ENCODE measurements at places on chromosomes 2 and 18.

- no peak for DNase-seq
Measured at GRCh38 chr2:223047260-223047761, 4.7 kb upstream of the KCNE4 start.

DNA sequence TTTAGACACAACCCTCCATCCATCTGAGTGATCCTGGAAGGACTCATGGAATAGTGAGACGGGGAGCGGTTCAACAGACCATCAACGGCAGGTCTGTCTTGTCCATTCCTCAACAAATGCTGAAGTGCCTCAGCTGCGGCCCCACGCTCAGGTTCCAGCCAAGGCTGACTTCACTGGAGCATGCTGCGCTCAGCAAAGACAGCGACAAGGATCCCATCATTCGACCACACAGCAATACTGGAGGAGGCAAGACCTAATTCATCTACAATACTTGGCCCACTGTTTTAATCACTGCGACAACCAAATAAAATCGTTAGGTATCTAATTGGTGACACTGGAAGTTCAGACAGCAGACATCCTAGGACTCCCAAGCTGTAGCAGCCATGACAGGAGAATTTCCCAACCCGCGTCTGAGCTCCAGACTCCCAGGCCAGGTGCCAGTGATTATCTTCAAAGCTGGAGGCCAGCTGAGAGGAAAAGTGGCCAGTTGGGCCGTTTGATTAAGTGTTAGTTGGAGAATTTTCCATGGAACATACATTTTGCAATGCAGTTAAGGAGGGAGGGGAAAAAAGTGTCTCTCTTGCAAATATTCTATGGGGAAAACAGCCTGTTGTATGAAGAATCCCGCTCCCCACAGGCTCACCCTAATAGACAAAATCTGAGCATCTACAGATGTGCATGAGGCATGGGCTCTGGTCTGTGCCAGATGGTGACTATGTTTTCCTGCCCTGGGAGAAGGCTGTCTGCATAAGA is 92.5 kb upstream of the SLC35G4 start:
- no peak for DNase-seq

DNA sequence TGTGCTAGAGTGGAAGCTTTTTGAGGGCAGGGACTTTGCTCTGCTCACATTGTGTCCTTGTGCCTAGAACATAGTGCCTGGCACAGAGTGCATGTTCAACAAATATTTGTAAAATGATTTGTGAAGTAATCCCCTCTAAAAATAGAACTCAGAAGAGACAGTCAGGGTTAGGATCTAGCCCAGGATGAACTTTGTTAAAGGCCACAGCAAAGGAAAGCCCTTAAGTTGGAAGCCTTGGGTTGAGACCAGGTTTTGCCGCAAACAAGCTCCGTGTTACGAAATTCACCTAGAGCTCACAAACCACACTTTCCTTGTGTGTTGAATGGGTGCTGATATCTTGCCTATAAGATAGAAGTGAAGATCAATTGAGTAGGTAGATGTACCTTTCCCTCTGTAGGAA is 84.2 kb downstream of the SETBP1 start:
- no peak for DNase-seq

DNA sequence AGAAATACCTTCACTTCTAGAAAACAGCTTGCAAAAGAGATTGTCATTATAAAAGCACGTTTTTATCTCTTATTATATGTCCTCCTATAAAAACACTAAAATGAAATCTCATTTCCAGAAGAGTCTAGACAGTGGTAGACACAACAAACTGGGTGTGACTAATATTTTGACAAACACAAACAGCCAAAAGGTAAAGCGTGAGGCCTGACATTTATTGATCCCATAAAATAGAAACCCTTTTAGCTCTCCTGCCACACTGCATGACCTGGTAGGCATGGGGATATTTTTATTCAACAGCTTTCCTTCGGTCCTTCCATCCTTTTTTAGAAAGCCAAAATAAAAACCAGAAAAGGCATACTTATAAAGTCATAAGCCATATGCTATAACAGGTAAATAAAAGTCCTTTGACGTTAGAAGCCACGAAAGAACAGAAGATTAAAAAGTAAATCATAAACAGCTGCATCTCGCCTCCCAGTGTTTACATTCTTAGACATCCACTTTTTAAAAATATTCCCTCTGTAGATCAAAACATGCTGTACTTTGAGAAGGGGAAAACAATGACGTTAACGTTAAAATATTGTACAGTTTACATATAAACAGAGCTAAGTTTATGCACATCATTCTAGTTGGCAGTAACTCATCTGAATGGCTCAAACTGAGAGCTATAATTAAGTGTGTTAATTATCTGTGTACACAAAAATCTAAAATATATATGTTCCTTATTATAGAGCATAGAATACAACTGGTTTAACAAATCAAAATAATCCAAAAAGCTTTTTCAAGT is 44.6 kb downstream of the IRS1 start:
- no peak for DNase-seq

DNA sequence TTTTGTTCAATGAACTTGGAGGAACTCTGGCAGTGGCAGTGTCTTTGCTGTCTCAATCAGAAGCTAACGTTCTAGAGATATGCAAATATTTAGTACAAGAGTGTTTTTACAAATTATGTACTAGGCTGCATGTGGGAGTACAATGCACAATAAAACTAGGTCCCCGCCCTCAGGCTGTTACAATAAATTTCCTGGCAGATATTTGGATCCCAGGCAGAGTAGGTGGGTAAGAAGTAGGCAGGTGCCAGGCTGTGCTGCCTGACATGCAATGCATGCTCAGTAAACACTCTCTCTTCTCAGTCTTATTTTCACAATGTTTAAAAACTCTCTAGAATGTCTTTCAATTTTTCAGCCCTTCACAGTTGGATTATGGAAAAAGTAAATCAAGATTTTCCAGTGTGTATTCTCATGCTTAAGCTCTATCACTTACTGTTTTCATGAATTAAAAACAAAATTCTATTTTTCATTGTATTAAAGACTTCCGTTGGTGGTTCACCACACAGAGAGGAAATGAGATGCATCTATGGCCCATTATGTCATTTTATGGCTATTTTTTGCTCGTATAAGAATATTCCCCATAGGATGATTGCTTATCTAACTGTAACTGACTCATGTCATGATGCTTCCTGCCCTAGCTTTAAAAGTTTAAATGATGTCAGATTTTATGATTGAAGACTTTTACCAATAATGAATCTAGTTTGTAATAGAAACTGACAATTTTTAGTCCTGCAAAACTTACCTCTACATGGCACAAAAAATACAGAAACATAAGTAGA is 346.1 kb downstream of the RND3 start:
- no peak for DNase-seq

- no peak for DNase-seq
Measured at GRCh38 chr2:138333121-138333520, 168.4 kb upstream of the SPOPL start.

GRCh38 chr2:174341995-174342685 is 7.4 kb downstream of the SP9 start:
- DNase-seq: no peak

GRCh38 chr2:69977906-69978482 is 16.6 kb upstream of the ASPRV1 start:
- DNase-seq: no peak

DNA sequence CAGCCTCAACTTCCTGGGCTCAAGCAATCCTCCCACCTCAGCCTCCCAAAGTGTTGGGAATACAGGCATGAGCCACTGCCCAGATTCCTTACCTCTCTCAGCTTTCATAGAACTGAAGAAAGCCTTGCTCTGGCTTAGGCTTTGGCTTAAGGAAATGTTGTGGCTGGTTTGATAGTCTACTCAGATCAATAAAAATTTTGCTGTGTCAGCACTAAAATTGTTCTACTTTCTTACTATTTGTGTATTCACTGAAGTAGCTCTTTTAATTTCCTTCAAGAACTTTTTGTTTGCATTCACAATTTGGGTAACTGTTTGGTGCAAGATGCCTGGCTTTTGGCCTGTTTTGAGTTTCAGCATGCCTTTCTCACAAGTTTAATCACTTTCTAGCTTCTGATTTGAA is 634.0 kb upstream of the FSHR start:
- no peak for DNase-seq

- no peak for DNase-seq
Measured at GRCh38 chr18:44900627-44901026, 219.9 kb downstream of the SETBP1 start.

GRCh38 chr18:76364282-76365259 is 130.5 kb downstream of the ZNF516 start:
- no peak for DNase-seq

- no peak for DNase-seq
Measured at GRCh38 chr2:99700482-99701398, 210.9 kb upstream of the REV1 start.

GRCh38 chr2:7053650-7054265 is 136.5 kb downstream of the RNF144A start:
- no peak for DNase-seq

- DNase-seq: no peak
Measured at GRCh38 chr2:66030553-66030952, 404.4 kb upstream of the MEIS1 start.

DNA sequence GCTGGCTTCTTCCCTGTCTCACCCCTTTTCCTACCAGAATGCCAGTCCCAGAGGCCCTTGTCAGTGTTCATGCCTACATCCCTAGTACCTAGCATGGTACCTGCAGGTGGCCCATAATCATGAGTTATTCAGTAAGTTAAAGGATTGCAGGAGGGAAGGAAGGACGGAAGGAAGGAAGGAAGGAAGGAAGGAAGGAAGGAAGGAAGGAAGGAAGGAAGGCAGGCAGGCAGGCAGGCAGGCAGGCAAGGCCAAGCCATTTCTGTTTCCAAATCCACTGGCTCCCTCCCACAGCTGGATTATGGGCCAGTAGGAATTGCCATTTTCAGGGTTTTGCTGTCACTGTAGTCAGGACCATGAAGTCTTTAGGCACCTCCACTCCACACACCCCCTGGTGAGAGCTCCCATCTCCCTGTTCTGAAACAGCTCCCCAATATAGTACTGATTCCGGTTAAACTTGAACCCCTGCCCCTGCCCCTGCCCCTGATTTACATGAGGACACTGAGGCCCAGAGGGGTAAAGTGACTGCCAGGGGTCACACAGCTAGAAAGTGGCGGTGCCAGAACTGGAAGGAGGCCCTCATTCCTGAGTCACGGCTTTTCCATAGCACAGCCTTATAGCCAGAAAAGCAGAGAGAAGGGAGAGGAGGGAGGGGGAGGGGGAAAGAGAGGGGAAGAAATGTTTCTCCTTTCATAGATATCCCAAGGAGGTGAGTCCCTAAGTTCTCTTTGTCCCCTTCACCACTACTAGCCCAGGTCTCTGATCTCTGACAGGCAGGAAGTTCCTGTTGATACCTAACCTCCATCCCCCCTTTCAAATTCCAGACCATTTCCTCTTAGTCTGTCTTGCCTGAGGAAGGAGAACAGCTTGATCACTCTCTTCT is 12.2 kb upstream of the TNS1 start:
- DNase-seq: no peak

DNA sequence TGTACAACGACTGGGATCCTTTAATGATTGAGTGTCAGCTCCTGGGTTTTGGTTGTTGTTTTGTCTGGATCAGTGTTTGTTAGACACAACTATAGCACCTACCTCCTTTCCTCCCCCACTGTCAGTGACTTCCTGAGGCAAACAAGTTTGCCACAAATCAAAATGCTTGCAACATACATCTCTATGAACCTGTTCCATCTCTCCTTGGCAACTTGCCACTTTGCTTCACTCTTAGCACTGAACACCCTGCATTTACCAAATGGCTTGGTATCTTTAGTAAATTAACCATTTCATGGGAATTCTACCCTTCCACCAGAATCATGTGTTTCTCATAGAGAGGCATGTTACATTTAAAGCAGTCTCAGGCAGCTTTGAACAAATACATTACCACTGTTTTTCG is 301.1 kb upstream of the TANK start:
- DNase-seq: no peak

DNA sequence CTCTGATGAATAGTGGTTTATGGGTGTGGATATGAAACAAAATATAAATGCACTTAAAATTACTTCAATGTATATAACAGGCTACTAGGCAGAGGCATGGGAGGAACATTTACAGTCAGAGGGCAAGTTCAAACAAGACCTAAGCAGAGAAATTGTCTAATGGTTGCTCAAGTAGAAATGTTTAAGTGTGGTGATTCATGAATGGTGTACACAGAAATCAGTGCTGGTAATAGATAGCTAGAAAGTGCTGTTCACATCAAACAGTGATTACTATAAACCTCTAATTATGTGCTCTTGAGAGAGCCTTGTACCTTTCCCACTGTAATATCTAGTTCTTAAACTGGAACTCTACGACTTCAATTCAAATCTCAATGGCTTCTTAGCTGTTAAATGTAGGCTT is 485.1 kb downstream of the NRXN1 start:
- no peak for DNase-seq

- no peak for DNase-seq
Measured at GRCh38 chr2:15693926-15694588, 102.4 kb downstream of the DDX1 start.

DNA sequence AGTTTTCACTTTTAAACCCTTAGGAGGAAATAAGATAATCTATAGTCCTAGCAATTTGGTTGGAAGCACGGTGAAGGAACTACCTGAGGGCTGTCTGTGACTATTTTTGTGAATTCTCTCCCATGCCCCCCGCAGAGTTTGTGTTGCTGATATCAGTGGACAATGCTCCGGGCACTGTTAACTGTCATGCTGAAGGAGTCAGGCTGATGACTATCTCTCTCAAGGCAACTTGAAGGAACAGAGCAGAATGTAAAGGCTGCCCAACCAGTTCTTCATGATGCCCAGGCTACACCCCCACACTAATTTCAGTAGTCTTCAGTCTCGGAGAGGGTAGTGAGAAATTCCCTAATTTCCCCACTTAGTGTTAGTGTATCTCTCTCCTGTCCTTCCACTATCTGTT is 21.6 kb upstream of the RAB6C start:
- DNase-seq: no peak

DNA sequence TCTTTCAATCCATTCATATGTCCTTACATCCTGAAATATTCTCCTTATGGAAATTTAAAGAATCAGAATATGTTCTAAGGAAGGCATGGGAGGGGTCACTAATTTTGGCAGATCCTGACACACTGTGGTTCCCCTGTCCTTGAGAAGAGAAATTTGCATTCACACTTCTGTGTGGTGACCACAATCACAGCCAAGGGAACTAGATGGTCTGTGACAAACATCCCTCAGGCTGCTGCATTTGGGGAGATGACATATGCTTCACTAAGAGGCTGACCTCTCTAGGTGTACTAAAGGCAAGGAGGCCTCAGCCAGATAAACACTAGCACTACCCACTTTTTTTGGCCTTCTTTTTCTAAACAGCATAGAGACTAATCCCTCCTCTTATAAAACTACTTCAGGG is 129.6 kb downstream of the MREG start:
- DNase-seq: no peak

GRCh38 chr18:45825258-45826044 is at the start of gene SIGLEC15:
Gene SIGLEC15 (plus strand): TSS chr18:45825675. CDS start chr18:45825729, 54 bp downstream.
- DNase-seq: no peak

- no peak for DNase-seq
Measured at GRCh38 chr2:11159574-11160170, 4.4 kb downstream of the SLC66A3 start.

- DNase-seq: no peak
Measured at GRCh38 chr2:130300258-130300969, 42.3 kb upstream of the IMP4 start.

DNA sequence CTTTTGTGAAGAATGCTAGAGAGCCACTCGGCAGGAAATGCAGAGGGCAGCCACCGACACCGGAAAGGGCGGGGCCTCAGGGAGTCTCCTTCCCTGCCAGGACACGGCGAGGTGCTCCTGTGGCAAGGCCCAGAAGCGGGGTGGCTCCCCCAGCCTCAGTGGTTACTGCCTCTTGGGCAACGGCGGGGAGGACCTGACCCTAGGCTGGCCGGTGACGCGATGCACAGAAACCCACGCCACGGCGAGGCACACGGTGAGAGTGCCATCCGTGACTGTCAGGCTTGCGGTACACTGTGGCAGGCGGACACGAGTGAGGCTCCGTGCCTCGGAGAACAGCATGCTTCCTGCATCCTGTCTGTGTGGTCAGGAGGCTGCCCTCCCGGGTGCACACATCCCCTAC is 47.8 kb downstream of the ZAP70 start:
- peak; percentile 32 for DNase-seq
